ENCODE measurements at places on chromosomes 12 and 14.

GRCh38 chr14:65349100-65349499 is 63.4 kb upstream of the FUT8 start:
- no peak for DNase-seq

- DNase-seq, result no peak
Observed at GRCh38 chr14:100665511-100666032, 61.1 kb upstream of the DLK1 start.

- no peak for DNase-seq
Observed at GRCh38 chr12:31035226-31035625, 38.4 kb upstream of the DDX11 start.

DNA sequence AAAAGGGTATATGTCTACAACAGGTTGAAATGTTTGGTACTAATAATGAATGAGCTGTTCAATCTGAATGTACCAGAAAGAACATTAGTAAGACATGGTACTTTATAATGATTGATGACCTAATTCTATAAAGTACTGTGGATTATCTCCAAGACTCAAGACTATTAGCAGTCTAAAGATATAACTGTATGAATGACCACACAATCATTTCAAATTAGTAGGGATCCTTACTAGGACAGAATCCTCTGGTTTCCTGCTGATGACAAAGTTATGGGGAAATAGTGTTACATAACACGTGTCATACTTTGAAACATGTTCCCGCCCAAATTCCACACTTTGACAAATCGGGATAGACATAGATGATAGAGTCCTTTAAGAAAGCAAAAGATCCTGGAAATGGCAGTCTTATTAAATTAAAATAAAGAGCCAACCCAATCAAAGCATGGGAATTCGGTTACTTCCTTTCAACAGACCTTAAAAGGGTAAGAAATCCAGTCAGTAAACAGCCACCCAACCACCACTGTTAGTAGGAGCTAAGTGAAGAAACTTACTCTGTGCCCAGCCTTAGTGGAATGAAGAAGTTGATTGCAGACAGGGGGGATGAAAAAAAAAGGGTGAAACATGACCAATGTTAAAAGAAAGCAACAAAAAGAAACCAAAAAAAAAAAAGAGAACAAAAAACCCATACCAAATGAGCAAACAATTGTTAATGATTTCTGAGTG is 2.8 kb downstream of the VPS29 start:
- no peak for DNase-seq

- DNase-seq, result no peak
Observed at GRCh38 chr12:78891646-78892353, 27.2 kb downstream of the SYT1 start.

GRCh38 chr14:80271389-80271788 is 60.1 kb upstream of the DIO2 start:
- no peak for DNase-seq

GRCh38 chr14:54778618-54779345 is 123.8 kb downstream of the GCH1 start:
- no peak for DNase-seq

- DNase-seq, result no peak
Observed at GRCh38 chr12:62400135-62400534, 66.5 kb upstream of the MON2 start.

DNA sequence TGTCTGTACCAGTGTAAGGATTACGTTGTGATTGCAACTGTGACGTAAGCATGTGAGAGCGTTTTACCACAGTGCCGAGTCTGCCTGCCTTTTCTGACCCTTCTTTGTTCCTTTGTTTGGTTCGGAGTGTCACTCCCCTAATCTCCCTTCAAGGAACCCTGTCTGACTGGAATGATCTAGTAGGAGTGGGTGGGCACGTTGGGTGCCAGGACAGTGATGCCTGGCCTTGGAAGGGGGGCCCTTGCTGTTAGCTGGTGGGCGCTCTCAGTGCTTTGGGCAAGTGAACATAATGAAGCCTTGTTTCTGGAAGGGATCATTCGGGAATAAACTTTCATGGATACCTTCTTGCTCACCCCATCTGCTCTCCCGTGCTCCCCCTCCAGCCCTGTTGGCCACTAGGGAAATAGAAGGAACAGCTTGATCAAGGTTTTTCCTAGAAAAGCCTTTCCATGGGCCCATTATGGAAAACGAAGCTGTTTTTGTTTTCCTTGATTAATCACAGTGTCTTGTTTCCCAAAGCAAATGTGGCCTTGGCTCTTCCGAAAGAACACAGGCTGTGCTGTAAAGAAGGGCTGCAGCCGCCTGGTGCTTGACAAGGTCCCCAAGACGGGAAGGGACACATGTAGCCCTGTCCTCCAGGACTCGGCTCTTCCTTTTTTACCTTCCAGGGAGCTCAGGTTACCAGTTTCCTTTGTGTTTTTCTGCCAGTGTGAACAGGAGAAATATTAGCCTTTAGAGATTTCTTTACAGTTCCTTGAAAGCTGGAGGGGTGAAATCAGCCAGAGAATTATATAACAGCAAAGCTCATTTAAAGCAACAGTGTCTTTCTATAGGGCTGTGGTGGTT is 215.5 kb downstream of the CRADD start:
- DNase-seq, result no peak

DNA sequence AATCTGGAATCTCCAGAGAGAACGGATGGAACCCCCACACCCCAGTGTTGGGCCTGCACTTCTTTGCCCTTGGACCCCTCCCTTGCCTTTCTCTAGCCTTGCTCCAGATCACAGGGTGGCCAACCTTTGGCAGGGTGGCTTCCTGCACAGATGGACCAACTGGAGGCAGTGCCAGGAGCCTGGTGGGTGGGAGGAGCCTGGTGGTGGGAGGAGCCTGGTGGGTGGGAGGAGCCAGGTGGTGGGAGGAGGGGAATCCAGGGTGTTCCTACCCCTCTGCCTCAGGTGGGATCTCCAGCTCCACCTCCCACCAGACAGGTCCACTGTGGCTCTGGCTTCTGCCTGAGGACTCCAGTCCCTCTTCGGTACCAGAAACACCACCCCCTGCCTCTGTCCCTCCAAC is 15.0 kb upstream of the ORAI1 start:
- no peak for DNase-seq

DNA sequence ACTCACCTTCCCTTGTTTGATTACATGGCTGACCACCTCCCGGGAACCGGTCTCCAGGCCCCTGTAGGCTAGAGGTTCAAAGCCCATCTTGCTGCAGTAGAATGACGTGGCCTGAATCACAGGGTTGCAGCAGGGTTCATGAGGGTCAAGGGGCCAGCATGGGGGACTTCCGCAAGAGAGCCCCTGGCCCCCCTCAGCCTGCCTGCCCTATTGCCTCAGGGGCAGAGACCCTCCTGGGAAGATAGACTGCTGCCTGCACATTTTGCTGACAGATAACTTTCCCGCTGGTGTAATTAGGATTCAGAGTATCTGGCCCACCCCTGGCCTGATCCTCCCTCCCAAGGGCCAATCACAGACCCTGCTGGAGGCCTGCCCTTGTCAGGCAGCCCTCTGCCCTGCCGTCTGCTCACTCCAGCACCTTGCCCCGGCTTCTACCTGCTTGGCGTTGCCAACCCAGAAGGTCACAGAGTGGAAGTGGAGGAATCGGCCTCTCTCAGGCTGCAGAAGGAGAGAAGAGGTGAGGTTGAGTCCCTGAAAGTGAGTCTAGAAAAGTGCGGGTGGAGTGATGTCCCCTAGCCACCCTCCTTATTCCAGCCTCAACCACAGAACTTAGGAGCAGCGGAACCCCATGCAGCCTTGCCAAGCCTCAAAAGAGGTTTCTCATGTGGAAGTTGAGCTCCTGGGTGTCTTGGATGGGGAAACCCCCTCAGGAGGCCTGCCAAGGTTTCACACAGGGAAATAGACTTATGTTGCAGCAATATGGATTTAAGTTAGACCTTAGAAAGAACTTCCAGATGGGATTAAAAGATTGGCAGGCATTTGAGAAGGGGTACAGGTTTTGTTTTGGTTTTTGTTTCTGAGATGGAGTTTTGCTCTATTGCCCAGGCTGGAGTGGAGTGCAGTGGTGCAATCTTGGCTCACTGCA is 1.1 kb downstream of the HPD start:
- DNase-seq, result no peak

DNA sequence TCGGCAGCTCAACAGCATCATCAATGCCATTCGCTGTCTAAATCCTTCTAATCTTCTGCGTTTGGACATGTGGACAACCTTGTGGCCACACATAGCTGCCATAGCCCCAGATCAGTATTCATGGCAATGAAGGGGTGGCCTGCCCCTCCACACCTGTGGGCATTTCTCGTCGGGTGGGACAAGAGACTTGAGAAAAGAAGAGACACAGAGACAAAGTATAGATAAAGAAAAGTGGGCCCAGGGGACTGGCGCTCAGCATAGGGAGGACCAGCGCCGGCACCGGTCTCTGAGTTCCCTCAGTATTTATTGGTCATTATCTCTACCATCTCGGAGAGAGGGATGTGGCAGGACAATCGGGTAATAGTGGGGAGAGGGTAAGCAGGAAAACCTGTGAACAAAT is 42.3 kb downstream of the MAGOHB start:
- no peak for DNase-seq

DNA sequence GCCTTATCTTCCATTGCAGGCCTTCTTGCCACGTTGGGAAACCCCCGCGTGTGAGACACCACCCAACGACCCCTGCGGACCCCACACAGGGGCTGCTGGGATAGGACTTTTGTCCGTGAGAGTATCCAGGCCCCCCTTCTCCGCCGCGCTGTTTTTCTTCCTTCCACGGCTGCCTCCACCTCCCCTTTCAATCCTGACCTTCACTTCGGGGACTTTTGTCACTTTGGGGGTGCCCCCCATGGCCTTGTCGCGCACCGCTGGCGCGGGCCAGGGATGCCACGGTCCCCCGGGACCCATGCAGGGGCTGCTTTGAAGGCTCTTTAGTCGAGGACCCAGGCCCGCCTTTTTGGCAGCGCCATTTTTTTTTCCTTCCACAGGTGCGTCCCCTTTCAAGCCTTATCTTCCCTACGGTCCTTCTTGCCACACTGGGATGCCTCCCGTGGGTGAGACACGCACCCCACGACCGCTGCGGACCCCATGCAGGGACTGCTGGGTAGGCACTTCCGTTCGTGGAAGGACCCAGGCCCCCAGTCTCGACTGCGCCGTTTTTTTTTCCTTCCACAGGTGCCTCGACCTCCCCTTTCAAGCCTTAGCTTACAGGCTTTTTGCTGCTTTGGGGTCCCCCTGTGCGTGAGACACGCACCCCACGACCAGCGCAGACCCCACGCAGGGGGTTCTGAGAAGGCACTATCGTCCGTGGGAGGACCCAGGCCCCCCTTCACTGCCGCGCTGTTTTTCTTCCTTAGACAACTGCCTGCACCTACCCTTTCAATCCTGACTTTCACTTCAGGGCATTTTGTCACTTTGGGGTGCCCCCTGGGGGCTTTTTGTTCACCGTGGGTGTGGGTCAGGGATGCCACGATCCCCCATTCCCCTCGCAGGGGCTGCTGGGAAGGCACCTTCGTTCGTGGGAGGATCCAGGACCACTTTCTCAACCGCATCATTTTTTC is 267.4 kb downstream of the ALG10 start:
- DNase-seq, result no peak
